ENCODE measurements at places on chromosomes 3 and 15. TPM values are rescaled to one million over a fixed set of nuclear protein-coding genes. Genes with fewer than 3 reads are reported as not detected.

Gene GP9
- total RNA-seq: not detected

Gene LOXL1
- 1.5 TPM for total RNA-seq

Gene MED12L
- total RNA-seq: 1.8 TPM

Gene TRIM42
- not detected for total RNA-seq

Gene NRROS
- 17.0 TPM for total RNA-seq

Gene CLDN16
- not detected for total RNA-seq

Gene EPHB3
- total RNA-seq: 0.04 TPM

Data from CD8-positive, alpha-beta memory T cell (primary cell).